ENCODE measurements at places on chromosomes 7 and 10. TPM values are rescaled to one million over a fixed set of nuclear protein-coding genes. Genes with fewer than 3 reads are reported as not detected.
A peak's percentile ranks its signal among the peaks of the same experiment; 100 is the strongest.

- DNase-seq = peak; percentile 42
These were observed 44.9 kb downstream of the MINDY4 start for GRCh38 chr7:30815951-30816644.

The ADRB1 gene
- 45.7 TPM for total RNA-seq

- no peak for DNase-seq
These were observed 56.7 kb upstream of the JCAD start for GRCh38 chr10:30116041-30116491.

The MRLN gene
- total RNA-seq = not detected

The KLF14 gene
- 0.17 TPM for total RNA-seq

The SFXN2 gene
- total RNA-seq = 2.0 TPM

The CLDN15 gene
- total RNA-seq = 1.6 TPM

The SFRP5 gene
- 0.19 TPM for total RNA-seq

The GNGT1 gene
- total RNA-seq = not detected

- DNase-seq = no peak
These were observed 44.0 kb upstream of the COL1A2 start for GRCh38 chr7:94350734-94351133.

The PLXDC2 gene
- total RNA-seq = 24.0 TPM

DNA sequence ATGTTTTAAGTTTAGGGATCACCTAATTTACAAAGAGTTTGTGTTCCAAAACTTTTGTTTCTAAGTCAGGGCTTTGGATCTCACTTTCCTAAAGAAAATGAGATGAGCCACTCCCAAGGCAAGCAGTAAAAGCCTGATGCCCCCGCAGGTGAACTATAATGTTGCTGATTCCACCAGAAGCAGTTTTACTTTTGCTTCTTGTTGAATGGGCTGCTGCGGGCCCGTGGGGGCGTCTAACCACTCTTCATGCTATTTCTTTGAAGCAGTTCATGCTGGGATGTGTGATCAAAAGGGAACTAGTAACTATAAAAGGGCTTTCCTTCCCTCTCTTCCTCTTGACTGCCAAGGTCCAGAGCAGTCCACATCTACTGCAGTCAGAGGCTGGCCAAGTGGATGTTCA lies 118.7 kb upstream of the NEBL start:
- no peak for DNase-seq

The NRG3 gene
- 0.13 TPM for total RNA-seq

GRCh38 chr10:119541046-119541445 lies 1.5 kb downstream of the RGS10 start:
- DNase-seq = no peak

The IGFBP3 gene
- total RNA-seq = 95.5 TPM

The MYH16 gene
- total RNA-seq = not detected

DNA sequence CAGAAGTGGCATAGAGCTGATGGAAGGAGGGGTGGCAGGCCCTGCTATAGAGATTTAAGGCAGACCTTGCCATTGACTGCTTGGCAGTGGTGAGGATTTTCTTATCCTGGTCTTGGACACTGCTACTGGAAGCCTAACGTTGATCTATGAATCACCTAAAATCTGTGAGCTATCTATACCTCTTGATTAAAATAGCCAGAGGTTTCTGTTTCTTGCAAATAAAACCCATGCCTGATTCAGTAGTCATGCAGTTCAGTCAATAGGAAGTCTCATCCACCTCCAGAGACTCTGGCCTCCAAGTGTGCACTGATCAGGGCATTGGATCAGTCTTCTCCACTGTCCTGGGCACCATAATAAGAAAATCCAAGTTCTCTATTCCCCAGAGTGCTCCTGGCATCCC lies 286.5 kb downstream of the PTEN start:
- DNase-seq = no peak

The GHRHR gene
- not detected for total RNA-seq

- peak; percentile 93 for DNase-seq
These were observed at the start of gene MCU for GRCh38 chr10:72691863-72692743. Gene MCU, plus strand, starts transcription at chr10:72692143. Its CDS starts 9 bp downstream, at chr10:72692152.

DNA sequence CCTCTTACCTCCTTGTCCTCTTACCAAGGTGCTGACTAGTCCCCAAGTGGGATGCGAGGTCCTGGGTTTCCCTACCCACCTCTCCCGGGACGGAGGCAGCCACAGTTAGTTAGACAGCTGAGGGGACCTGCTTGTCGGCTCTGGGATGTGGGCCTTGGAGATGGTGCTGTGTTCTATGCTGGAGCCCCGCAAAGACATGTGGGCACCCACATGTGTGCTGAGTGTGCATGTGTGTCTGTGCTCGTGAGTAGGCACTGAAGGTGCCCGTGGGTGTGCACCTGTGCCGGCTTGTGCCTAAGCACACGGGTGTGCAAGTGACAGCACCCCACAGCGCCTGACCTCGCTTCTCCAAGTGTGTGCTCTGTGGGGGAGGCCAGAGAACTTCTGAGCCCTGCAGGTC lies 62.2 kb downstream of the NEURL1 start:
- no peak for DNase-seq

- no peak for DNase-seq
These were observed 326.3 kb upstream of the DGKB start for GRCh38 chr7:15228831-15229230.

The LOXL4 gene
- total RNA-seq = 13.5 TPM

The GPRIN2 gene
- not detected for total RNA-seq

DNA sequence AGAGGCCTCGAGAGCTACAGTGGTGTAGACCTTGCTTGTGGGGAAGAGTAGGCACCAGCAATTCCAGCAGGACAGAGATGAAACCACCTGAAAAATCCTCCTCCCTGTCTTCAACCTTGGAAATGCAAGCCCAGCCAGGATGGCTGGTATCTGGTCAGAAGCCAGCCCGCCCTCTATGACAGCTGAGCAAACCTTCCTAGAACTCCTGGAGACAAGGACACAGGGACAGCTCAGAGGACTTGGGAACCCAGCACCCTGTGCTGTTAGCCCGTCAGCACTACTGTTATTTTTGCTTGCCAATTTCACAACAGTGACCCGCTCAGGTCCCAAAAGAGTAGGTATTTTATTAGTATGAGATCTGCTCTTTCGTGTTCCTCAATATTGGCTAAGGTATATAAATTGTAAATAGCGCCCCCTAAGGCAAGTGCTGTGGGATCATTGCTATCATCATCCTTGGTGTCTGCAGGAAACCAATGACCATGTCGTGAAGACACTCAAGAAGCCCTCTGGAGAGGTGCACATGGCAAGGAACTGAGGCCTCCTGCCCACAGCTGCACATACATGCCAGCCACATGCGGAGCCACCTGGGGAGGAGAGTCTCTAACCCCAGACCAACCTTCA lies 156.5 kb upstream of the CHST15 start:
- no peak for DNase-seq

DNA sequence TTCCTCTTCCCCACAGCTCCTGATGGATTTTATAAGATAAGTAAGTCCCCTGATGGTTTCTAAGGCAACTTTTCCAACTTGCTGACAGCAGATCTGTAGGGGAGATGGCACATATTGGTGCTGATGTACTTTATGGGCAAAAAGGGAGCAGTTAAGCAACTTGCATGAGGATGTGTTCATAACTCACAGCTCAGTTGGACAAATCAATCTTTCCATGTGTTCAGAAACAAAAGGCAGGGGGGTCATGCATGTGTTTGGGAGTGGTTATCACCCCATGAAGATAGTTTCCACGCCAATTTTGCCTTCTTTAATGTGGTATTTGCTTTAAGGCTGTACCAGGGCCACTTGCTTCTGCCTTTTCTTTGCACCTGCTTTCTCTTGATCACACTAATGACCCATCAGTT lies 6.1 kb downstream of the RBM20 start:
- DNase-seq = no peak

GRCh38 chr7:80026766-80027165 lies 107.9 kb upstream of the GNAI1 start:
- DNase-seq = no peak

DNA sequence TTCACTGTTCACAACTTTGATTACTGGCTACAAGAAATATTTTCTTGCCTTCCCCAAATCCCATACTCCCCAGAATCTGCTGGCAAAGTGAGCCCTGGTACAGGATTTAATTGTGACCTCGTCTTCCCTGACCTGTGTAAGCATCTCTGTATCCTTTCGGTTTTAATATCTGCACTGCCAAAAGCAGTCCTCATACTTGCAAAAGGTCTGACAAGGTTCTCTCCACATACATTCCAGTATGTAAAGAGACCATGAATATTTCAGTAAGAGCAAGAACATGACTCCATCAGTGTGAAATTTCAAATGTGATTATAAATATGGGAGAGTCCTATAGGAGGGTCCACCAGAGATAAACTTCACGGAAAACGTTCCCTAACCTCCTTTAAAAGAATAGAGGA lies 134.0 kb upstream of the TCF7L2 start:
- DNase-seq = no peak

The SPOCK2 gene
- 7.2 TPM for total RNA-seq

The IKZF5 gene
- 11.7 TPM for total RNA-seq

The ANKRD22 gene
- total RNA-seq = 0.17 TPM

The RAB19 gene
- not detected for total RNA-seq

- DNase-seq = no peak
These were observed 176.3 kb upstream of the MEOX2 start for GRCh38 chr7:15862781-15863165.

The HOXA13 gene
- total RNA-seq = not detected

The CTAGE4 gene
- total RNA-seq = 0.23 TPM

The UCN3 gene
- total RNA-seq = not detected

DNA sequence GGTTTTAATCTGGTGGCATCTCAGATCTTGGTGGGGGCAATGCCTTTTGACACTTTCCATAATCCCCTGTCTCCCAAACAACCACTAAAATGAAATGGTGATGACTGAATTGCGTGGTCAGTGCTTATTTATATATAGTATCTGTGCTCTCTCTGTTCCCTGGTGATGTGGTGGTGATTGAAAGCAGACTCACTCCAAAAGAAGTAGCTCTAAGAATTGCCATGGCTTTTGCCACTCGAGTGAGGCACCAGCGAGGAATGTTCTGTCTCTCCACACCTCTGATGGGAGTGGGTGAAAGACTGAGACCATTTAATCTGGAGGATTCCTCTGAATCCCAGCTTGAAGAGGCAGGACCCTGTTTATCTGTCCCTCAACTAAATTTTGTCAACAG lies 2.8 kb downstream of the DUSP5 start:
- DNase-seq = peak; percentile 67

The SMKR1 gene
- not detected for total RNA-seq

DNA sequence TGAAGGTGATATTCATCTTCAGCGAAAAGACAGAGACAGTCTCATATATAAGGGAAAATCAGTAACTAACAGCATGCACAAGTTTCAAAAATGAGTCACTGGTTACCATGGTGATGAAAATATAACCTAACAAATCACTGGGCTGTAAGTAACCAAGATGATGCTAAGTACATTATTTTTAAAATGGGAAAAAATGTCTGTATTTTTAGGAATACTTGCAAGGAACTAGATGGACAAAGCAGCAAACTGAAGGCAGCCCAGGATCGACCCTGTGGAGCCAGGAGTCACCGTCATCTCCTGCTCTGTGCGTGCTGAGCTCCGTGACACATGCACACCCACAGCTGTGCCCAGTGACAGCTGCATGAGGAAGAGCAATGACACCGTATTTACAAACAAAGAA lies 137.3 kb downstream of the ELMO1 start:
- no peak for DNase-seq

- no peak for DNase-seq
These were observed 23.6 kb upstream of the USP54 start for GRCh38 chr10:73614720-73615119.

- no peak for DNase-seq
These were observed 5.8 kb upstream of the PDCD4 start for GRCh38 chr10:110865809-110866482.

DNA sequence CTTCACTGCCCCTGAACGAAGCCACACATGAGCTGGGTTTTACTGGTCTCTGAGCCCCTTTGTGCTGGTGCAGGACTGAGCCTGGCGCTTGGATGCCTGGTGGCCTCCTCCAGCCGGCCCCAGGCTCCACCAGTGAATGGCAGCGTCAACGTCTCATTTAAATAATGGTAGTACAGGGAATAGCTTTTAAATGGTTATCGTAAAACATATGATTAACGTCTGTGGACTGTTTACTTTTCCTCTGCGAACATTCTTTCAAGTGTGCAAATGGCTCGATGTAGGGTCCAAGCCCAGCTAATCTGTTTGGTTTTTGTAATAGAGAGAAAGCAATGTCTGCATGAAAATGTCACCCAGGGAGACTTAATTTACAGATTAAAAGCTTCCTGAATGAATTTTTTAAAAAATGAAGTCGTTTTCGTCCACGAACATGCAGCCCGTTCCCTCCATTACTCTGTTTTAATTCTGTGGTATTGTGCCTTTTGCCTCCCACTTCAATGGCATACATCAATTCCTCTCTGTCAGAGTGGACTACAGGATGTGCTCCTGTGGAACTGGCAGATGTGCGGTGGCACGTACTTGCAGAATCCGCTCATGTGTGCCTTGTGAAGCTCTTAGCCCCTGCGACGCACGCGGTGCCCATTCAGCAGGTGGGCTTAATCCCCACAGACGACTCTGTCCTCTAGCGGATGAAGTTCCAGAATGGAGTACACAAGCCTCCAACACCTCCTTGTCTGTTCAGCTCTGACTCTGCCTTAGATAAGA lies 192.7 kb downstream of the TCF7L2 start:
- DNase-seq = no peak

The VAX1 gene
- total RNA-seq = not detected

The ADAM12 gene
- total RNA-seq = 6.9 TPM

- peak; percentile 57 for DNase-seq
These were observed 42.5 kb downstream of the PPP1R3C start for GRCh38 chr10:91590142-91590903.

The TRIM74 gene
- not detected for total RNA-seq

- peak; percentile 55 for DNase-seq
These were observed 10.3 kb upstream of the ANKRD1 start for GRCh38 chr10:90930971-90931871.

The TRPV5 gene
- not detected for total RNA-seq

- DNase-seq = no peak
These were observed 21.6 kb upstream of the WASL start for GRCh38 chr7:123770378-123770777.

The GRID2IP gene
- not detected for total RNA-seq

DNA sequence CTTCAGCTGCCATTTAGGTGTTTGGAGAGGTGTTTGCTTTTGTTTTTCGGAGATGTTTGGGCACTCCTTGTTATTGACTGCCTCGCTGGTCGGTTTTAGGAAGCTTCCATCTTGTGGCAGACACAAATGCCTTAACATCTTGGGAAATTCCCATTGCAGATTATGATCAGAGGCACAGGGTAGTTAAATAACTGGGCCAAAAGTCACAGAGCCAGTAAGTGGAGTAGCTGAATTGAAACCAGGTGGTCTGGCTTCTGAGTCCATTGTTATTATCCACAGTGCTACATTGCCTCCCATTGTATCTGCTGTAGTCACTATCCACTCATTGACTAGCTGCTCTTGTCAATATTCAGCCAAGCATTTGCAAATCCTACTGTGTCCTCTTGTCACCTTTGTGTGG lies 138.2 kb upstream of the PLPP4 start:
- DNase-seq = no peak

- no peak for DNase-seq
These were observed 116.9 kb upstream of the PPIF start for GRCh38 chr10:79230328-79230830.

GRCh38 chr7:55026086-55026790 lies 7.4 kb downstream of the EGFR start:
- DNase-seq = no peak

The ASB4 gene
- total RNA-seq = 7.1 TPM

The GSTO2 gene
- 0.57 TPM for total RNA-seq

GRCh38 chr7:158783595-158783994 lies 45.7 kb downstream of the ESYT2 start:
- DNase-seq = no peak

GRCh38 chr10:87552248-87552929 lies 47.7 kb downstream of the MINPP1 start:
- DNase-seq = no peak

- DNase-seq = no peak
These were observed 64.4 kb upstream of the AHR start for GRCh38 chr7:17234030-17234397.

GRCh38 chr7:28270536-28270935 lies 89.9 kb upstream of the JAZF1 start:
- no peak for DNase-seq
